Amygdala (tissue), 56 donors: ENCODE measurements at places on chromosomes 4 and X.
A peak's percentile ranks its signal among the peaks of the same experiment; 100 is the strongest.

- no peak for DNase-seq
Observed at GRCh38 chr4:137509855-137510282, 22.4 kb downstream of the PCDH18 start.

DNA sequence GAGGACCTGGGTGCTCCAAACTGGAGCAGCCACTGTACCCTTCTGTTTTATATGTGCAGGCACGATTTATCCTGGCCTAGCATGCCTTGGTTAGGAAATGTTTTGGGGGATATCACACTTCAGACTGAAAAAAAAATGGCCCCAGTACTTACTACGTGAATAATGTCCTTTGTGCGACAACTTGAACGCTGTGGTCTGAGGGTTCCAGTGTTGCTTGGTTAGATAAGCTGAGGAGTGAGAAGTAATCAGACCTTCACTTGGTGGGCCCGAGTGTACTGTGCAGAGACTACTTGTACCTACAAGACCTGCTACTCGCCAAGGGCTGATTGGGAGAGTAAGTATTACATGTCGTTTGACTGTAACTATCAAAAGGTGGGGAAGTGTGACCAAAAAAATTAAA, 678 bp downstream of the DNAAF6 start:
- DNase-seq = no peak

DNA sequence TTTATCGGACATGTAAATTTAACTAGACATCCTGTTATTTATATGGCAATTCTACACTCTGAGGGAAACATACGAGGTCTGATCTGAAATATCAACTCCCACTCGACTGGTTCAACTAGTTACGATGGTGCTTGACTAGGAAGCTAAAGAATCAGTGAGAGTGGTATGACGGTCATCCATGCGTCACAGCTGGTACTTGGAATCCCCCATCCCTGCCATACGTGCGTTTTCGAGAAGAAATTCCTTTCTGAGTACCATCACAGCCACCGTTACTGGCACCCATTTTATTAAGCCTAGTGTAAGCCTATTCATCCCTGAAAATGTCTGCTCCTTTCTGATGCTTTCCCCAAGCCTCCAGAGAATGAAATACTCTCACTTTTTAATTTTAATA, 695 bp upstream of the PIGA start:
- peak; percentile 15 for DNase-seq

DNA sequence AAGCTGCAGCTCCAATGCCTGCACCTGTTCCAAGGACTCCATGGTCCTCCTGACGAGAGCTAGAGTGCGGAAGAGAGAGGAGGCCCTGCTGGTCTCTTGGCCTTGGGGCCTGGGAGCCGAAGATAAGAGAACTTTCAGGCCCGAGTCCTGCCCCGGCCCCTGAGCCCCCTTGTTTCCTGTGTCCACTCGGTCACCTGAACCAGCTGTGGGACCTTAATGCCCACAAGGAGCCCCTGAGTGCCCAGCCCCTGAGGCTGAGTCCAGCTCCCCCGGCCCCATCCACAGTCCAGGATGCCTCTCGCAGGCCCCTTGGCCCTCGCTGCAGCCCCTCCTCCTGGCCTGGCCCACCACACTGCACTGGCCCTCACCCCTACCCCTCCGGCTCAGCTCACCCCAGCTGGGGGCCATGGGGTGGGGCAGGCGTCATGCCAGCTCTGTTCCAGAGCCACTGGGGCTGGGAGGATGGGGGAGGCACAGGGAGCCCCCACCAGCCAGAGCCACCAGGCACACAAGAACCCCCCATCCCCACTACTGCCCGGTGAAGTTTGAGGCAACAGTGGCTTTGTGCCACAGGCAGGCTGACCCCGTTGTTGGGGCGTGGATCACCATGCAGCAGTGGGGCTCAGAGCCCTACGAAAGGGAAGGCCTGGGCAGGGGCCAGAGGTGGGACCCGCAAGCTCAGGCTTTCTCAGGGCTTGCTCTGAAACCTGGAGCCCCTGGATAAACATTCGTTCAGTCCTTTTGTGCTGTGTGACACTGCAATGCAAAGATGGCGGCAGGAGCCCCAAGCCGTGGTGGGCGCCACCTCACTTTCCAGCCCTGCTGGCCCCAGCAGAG, 14.1 kb downstream of the NAT8L start:
- DNase-seq = no peak
